ENCODE measurements at places on chromosomes 12 and 14.

GRCh38 chr12:84689638-84690037, 223.0 kb downstream of the SLC6A15 start:
- DNase-seq, result no peak

DNA sequence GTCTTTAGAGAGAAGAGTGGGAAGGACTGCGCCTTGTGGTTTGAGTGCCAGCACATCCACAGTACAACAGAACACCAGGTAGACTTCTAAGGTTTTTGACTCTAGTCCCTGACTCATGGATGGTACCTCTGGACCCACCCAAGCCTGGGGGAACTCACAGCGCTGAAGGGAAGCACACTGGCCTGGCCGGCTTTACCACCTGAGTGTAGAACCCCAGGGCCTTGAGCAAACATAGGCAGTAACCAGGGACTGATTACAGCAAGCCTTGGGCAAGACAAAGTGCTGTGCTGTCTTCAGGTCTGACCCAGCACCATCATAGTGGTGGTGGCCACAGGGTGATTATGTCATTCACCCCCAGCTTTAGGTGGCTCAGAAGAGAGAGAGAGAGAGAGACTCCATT, 17.2 kb downstream of the EML5 start:
- no peak for DNase-seq

DNA sequence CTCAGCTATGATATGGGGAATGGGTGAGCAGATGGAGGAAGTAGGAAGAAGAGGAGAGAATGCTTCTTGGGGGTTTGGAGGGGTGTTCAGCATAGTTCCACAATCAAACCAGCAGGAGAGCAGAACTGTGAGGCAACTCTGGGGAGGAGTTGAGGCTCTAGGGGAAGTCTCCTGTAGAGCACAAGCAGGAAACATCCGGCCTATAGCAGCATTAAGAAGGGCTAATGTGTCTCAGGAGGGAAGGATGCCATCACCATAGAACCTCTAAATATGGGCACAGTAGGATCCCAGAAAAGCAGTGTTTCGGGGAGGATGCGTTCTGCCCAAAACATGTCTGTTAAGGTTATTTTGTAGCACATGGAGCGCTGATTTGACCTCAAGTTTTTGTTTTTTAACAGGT, 8.4 kb upstream of the SALL2 start:
- DNase-seq, result no peak

- DNase-seq, result no peak
Observed at GRCh38 chr14:101193106-101193844, 289.8 kb upstream of the RTL1 start.

GRCh38 chr12:132083614-132083940, 60.5 kb downstream of the DDX51 start:
- no peak for DNase-seq

DNA sequence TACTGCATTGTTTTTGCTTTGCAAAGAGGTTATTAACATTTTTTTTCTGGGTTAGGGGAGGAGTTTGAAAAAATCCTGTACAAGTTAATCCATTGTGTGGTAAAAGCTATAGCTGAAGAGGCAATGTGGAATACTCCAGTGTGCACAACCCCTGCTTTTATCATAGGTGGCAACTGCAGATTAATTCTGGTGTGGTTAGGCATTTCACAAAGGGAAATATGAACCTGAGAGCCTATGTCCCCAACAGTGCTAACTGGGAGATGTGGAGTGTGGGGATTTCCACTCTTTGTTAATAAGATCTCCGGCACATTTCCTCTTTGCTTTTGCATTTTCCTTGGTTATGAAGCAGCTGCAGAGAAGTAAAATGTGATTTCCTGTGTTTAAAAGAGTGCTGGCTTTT, 33.6 kb downstream of the PRORP start:
- DNase-seq, result no peak

DNA sequence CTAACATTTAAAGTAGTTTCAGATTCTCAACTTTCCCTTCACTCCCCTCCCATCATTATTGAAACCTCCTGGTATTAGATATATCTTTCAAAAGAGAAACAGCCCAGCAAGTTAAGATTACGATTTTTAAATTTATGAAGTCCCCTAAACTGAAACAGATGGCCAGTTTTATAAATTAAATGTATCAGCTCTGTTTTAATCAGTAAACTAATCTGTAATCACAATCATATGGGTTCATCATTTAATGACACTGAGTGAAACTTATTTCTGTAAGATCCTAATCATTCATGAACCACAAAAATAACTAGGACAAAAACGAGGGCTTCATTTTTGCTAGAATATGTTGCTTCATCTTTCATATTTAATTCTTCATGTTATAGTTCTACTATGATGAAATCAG, 137.8 kb downstream of the EPS8 start:
- DNase-seq, result no peak

All from activated naive CD4-positive, alpha-beta T cell treated with anti-CD3 and anti-CD28 coated beads, Interleukin-2, amount 50 U/mL, for 72 hours (primary cell).